ENCODE measurements at places on chromosomes 3 and 15.

DNA sequence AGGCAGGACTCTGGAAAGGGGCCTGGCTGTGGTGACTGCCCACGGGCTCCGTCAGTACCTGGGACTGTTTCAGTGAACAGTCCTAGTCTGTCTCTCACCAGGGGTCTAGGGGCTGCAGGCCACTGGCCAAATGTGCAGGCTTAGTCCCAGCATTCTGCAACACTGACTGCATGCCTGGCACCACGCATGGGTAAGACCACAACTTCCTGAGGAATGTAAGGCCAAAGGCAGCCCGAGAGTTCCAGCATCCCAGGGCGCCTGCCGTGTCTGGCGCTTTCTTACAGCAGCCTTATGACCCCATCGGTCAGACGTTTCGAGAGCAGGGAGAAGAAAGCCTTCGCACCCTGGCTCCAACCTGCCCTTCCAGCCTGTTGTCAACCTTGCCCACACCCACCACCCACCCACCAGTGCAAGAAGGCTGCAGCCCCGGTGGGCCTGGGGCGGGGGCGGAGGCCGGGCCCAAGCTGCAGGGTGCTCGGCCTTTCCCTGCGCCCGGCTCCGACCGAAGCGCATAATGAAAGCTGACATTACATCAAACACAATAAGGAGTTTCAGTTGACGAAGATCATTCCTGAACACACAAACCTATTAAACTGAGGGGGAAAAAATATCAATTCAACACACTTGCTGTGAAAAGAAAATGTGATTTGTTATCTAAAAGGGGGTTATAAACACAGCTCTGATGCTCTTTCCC lies 29.5 kb upstream of the TMEM115 start:
- no peak for DNase-seq

DNA sequence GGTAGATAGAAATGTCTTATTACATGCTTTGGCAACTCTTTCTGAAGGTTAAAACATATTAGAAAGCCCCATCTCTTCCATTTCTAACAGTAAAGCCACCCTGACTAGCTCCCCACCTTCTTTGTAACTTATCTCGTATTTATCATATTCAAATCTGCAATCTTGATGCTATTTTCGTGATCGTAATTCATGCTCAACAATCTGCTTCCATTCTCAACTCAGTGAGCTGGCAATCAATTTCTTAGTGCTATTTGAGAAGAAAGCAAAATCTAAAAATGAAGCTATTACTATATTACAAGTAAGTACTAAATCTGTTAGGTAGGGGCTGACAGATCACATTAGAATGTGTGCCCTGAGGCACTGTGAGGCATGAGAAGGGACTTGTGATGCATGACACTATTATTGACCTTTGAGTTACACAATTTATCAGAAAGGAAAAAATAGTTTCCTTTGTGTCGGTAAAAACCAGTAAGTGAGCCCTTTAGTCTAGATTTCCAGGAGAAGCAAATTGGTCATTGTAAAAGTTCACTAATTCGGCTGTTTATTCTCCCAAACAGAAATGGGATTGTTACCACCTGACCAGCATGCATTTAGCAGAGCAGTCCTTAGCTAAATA lies 379.7 kb upstream of the CNTN6 start:
- DNase-seq: no peak

- DNase-seq: no peak
Observed at GRCh38 chr15:71093054-71094024, 21.9 kb upstream of the THSD4 start.

- no peak for DNase-seq
Observed at GRCh38 chr3:124281453-124282316, 289.8 kb upstream of the ROPN1 start.

DNA sequence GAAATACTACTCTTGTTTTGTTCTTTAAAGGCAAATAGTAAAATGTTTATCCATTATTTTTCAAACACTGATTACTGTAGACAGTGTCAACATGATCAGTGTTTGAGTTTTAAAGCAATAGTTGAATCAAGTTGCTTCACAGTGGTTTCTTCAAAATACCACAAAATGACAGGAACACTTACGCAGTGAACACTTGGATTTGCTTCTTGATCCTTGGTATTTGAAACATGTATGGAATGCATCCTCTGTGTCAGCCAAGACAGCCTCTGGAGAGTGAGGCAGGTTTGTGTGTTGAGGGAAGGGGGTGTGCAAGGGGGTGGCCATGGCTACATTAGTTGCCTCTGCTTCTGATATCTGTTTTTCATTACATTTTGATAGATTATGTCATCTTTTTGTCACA lies 413.0 kb downstream of the RBMS3 start:
- no peak for DNase-seq

GRCh38 chr3:125332504-125332903 lies 42.6 kb downstream of the ZNF148 start:
- DNase-seq: no peak

- DNase-seq: no peak
Observed at GRCh38 chr15:86076468-86076867, 3.2 kb upstream of the AGBL1 start.

DNA sequence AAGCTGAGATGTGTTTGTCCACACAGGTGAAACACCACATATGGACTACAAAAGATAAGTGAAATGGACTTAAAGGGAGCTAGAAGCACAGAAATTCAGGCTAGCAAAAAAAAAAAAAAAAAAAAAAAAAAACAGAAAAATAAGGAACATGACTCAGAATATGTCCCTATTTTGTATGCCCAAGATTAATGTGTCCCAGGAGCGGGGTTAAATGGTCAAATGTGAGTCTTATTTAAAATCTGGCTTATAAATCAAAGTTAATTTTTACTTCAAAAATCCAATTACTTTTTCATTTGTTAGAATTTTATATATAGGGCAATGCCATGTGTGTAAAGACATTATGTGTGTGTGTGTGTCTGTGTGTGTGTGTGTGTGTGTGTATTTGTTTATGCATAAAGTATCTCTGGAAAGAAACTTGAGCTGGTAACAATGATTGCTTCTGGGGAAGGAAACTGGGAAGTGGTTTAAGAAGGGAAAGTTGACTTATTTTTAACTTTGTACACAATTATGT lies 986.5 kb downstream of the ROBO2 start:
- DNase-seq: no peak

- DNase-seq: no peak
Observed at GRCh38 chr15:58532126-58532525, 100.3 kb downstream of the LIPC start.

DNA sequence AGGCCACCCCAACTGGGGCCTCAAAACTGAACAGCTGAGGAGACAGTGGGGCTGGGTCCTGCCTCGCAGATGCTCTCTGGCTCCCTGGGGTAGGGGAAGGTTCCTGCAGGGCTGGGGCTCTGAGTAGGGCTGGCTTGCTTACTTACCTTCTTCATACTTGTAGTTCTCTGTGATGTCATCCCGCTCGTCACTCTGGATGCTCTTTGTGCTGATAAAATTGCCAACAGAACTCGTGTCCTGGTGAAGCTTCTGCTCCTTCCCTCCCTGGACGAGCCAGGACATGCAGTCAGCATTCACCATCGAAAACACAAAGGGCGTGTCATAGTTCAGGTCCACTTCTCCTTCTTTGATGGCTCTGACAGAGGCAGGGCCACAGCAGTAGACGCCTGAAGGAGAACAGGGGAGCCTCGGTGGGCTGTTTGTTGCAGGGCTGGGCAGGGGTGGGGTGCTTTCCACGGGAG lies 17.9 kb upstream of the EPB42 start:
- no peak for DNase-seq

DNA sequence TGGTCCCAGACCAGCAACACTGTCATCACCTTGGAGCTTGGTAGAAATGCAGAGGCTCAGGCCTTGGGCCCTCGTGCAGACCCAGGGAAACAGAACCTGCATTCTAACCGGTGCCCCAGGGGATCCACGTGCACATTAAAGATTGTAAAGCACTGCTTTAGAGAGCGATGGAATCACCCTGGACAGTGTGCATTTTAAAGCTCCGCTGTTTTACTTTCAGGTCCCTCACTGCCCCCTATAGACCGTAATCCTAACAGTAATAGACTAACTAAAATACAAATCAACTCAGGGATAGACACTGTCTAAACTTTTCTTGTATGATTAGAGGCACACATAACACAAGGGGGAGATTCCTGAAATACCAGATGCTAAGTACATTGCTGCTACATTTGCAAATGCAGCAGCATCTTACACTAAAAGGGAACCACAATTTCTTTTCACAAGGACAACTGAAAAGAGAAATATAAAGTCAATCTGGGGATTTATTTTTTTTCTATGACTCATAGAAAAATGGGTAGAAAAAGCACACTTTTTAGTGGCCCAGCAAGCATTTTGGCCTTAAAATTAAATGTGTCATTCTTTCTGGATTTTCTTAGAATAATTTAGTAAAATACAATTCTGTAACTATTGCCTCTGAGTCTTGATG lies 10.5 kb upstream of the SH3GL3 start:
- no peak for DNase-seq

DNA sequence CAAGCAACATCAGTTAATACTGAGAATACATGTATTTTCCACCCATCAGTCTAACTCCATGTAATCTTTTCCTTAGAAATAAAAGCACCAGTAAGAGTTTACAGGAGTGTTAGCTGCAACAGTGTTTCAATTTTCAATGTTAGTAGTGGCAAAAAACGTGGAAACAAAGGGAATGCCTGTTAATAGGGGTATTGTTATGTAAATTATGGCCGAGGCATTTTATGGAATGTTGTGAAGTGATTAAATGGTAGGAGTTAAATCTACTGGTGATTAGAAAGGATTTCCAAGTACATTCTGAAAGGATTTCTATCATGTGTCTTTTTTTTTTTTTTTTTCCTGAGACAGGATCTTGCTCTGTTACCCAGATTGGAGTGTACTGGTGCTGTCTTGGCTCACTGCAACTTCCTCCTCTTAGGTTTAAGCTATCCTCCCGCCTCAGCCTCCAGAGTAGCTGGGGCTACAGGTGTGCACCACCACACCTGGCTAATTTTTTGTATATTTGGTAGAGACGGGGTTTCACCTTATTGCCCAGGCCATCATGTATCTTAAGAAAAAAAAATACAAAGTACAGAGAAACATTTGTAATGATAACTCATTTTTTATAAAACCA lies 6.6 kb downstream of the ATP6V1A start:
- no peak for DNase-seq

- DNase-seq: no peak
Observed at GRCh38 chr15:25793354-25794050, 69.6 kb downstream of the ATP10A start.

GRCh38 chr15:94306700-94307650 lies 75.6 kb downstream of the MCTP2 start:
- no peak for DNase-seq

DNA sequence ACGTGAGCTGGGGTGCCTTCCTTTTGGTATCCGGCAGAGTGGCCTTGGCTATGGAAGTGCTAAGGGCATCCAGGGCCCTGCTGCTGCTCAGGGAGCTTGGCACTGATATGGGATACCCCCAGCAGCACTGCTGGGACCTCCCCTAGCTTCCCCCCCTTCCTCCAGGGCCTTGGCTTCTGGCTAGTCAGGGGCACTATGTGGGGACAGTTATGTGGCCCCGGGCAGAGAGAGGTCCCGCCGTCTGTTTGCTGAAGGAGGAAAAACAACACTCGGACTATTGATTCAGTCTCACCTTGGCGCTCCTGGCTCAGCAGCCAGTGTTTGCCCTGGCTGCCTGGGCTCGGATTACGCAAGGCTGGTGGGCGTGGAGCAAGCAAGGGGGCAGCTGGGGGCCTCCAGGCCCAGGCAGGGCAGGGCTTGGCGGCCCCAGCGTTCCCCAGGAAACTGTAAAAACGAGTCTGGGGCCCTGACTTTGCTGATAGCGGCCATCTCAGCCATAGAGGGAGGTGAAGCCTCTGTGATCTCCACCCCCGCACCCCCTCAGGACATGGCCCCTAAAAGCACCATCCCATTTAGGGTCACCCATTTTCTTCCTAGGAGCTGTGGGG lies 5.7 kb downstream of the FURIN start:
- DNase-seq: no peak

All from hematopoietic multipotent progenitor cell treated with erythropoietin and hydrocortisone succinate and interleukin-3 and kit ligand, for 17 days (in vitro differentiated cells).